NCI-H2081 (cell line): ENCODE measurements at places on chromosomes 3 and 15.

- DNase-seq: peak; percentile 44
These were observed 697.7 kb downstream of the TUSC7 start for GRCh38 chr3:117407317-117407716.

- no peak for DNase-seq
These were observed 129.7 kb upstream of the SMAD3 start for GRCh38 chr15:66935688-66936087.

GRCh38 chr15:53976844-53977392 is 1.3 kb upstream of the UNC13C start:
- no peak for DNase-seq

DNA sequence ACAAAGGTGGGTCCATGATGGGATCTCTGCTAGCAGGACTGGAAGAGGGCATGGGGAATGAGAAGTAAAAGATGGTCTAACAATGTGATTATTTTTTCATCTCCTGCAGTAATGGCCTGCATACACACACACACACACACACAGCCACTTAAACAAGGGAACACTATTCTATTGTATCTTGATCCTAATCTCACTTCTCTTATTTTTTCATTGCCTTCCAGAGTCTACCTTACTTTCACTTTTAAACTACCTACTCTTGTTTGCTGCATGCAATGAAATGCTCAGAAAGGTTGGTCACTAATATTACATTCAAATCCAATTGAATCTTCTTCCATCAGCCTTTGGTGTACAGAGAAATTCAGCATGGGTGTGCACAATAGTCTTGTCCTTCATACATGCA is 853.8 kb downstream of the IGSF11 start:
- no peak for DNase-seq

- DNase-seq: no peak
These were observed 949 bp upstream of the MITF start for GRCh38 chr3:69738315-69738714.

- no peak for DNase-seq
These were observed 8.1 kb downstream of the ARIH2 start for GRCh38 chr3:48926425-48927392.

DNA sequence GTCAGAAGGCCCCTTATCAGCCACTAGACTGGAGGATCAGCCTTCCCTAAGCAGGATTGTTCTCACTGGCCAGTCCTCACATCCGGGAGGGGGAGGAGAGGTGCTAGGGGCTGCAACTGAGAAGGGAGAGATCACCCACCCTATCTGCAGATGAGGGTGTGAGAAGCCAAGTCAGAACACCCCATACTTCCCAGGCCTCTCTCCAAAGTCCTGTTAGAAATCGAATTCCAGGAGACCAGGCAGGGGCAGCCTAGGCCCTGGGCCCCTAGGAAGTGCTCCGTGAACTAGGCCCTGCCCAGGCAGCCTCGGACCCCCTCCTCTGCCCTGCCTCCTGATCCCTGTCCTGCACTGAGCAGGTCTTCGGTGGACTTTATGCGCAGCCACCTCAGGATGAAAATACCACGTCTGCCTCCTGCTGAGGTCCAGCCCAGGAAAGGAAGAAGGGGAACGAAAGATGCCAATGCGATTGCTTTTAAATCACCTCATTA is 933 bp downstream of the DZIP1L start:
- no peak for DNase-seq

GRCh38 chr3:143237077-143237627 is 117.6 kb downstream of the CHST2 start:
- no peak for DNase-seq

DNA sequence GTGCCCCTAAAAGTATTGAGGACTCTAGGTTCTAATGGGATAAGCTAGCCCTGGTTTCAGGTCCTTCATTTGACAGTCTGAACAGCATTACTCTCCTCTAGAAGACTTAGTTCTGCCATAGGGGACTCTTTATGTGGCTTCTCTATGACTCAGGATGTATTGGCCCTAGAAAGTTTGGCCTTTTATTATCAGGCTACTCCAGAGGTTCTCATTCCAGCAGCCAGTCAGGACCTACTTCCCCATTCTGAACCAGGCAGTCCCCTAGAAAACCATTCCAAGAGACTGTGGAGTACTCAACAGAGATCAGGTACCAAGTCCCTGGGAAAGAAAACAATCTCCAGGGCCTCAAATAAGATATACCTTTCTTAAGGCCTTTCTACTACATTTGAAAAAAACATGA is 157.9 kb upstream of the TSPAN3 start:
- no peak for DNase-seq

GRCh38 chr15:88791637-88792036 is 11.6 kb upstream of the ACAN start:
- DNase-seq: no peak

DNA sequence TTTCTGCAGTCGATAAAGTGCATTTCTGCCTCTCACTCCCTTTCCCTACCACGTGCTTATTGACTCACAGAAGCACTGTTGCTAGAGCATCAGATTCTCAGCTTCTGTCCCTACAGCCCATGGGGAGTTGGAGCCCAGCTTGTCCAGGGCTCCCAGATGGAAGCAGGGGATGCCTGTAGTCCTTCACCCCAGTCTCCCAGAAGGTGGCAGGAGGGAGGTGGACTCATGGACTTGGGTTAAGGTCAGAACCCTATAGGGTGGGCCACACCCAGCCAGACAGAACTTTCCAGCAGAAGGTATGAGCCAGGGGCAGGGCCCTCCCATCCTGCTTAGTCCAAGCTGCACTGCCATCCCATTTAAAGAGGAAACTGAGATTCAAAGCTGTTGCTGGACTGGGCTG is 33.1 kb upstream of the SEMA3F start:
- no peak for DNase-seq

GRCh38 chr15:70507772-70508371 is 255.5 kb downstream of the UACA start:
- no peak for DNase-seq

GRCh38 chr15:90059208-90059985 is 42.9 kb downstream of the IDH2 start:
- DNase-seq: no peak

DNA sequence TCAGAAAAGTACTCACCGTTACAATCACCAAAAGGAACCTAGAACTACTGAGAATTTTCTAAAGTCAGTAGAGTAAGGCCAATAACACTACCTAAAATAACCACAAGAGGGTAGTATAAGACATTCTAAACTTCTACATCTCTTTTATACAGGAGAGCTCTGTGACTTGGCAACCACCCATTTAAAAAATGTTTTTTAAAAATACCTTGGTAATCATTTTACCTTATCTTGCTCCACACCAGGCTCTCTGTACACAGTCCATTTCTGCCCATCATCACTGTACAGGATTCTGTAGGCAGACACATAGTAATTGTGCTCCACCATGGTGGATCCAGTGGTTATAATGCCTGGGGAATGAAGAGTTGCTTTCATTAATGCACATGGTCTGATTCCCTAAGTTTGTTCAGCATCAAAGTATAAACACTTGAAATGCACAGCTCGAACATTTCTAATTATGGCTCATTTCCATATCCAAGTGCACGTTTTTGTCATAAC is 54.5 kb downstream of the ST3GAL6 start:
- peak; percentile 12 for DNase-seq

DNA sequence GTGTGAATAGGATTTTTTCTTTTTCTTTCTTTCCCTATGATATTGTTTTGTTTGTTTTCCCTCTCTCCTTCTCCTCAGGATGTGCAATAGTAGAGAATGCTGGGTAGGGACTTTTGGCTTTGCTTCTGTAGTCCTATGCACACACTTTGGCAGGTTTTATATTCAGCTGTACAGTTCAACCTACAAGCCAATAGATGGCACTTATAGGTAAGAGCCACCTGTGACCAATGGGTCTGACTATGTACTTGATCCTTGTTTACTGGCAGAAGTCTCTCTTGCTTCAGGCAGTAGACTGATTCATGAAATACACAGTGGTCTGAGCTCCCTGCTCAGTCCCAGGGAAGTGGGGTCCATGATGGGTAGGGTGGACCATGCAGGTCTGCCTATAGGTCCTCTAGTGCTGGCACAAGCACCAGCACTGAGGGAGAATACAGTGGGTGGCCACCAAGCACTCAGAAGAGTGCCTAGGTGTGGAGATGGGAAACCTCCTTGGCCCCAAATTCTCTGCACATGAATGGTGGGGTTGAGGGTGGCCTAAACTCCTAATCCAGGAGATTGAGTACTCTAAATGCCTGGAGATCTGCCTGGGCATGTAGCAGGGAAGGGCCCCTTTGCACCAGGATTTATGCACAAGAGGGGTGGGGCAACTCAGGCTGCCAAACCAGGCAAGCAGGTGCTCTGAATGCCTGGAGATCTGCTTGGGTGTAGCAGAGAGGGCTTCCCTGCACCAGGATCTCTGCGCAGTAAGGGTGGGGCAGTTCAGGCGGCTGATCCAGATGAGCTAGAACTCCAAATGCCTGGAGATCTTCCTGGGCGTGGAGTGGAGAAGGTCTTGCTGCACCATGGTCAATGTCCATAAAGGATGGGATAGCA is 176.1 kb downstream of the DOCK3 start:
- DNase-seq: no peak

GRCh38 chr15:29452881-29453731 is 183.5 kb upstream of the NSMCE3 start:
- peak; percentile 13 for DNase-seq

GRCh38 chr15:33915571-33916407 is 52.5 kb upstream of the CHRM5 start:
- DNase-seq: peak; percentile 1

DNA sequence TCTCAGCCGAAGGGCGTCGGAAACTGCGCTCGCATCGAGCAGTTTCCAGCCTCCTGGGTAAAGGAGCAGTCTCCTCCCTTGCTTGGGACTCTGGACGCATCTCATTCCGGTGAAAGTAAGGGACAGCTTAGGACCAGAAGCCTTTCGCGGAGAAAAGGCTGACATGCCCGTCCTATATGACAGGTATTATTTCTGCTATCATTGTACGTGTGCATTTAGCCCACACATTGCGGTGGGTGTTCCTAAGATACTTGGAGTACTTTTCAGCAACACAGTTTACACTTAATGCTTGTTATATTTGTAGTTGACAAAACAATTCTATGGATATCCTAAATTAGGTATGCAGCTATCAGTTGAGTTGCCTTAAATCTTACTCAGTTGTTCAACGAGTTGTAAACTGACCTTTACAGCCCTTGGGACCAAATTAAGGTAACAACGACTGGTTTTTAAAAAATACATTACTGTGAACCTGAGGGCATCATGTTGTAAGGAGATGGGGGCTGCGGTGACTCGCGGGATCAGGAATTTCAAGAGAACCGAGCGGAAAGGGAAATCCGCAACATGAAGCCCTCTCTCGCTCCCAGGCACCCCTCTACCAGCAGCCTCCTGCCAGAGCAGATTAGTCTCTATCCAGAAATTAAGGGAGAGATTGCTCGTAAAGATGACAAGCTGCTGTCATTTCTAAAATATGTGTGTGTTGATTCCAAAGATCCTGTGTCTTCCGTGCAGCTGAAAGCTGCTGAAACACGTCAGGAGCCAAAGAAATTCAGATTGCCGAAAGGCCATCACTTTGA is 632 bp upstream of the COPS2 start:
- DNase-seq: no peak

DNA sequence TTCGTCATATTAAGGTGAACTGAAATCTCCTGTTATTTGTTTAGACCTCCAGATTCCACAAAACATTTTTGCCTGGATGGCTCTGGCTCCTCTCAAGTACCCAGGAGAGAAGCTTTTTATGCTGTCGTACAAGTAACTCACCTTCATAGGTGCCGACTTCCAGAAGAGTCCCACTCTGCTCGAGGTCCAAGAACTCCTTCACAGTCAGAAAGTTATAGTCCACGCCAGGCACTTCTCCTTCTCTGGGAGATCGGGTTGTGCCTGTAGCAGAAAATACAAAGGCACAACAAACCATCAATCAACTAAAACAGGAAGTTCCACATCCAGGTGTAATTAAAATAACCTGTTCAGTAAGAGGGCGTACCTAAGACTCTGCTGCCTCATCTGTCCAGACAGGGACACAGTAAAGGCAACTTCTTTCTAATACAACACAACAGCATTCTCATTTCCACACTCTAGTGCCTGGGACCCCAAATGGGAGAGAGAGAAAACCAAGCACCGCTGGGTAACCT is 545.3 kb downstream of the MAGI1 start:
- DNase-seq: no peak

GRCh38 chr3:101779047-101779821 is at the start of gene NXPE3:
TSS of gene NXPE3 (plus strand) at chr3:101779211. CDS start at chr3:101785597, 6,386 bp downstream.
- peak; percentile 83 for DNase-seq

- no peak for DNase-seq
These were observed 12.5 kb upstream of the MGLL start for GRCh38 chr3:127834771-127835170.

DNA sequence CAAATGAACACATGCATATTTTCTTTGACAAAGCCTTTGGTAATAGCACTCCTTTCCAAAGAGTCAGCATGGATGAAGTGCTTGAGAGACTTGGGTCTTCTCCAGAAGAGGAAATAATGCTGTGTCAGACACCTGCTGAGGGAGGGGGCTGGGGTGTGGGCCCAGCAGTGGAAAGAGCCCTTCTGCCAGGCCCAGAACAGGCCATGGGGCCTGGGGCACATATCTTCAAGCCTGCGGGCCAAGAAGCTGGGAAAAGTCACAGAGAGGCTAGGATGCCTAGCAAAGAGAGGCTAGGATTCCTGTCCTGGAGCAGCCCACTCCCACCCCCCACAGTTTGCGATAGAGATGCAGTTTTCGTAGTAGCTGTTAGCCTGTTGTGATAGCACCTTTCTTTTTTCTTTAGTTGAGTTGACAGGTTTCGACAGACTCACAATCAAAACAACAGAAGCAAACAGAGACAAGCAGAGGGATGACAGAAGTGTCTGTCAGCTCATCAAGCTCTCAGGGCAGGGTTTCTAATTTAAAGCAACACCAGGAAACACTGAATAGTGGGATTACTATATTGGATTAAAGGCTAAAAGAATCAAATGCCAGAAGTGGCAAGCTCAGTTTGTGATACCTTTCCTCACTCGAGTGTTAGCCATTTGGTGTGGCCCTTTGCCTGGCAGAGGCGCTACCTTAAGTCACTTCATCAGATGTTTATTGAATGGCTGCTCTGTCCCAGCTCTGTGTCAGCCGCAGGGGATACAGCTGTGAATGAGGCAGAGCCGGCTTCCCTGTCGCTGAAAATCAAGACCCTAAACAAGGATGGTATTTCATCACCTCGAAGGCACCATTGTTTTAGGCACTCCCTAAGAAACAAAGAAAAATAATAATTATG is 19.0 kb downstream of the CMTM7 start:
- DNase-seq: no peak

GRCh38 chr3:70506775-70507174 is 194.3 kb upstream of the MDFIC2 start:
- DNase-seq: no peak

- DNase-seq: no peak
These were observed 215.6 kb downstream of the RPLP1 start for GRCh38 chr15:69668039-69668705.

- DNase-seq: peak; percentile 20
These were observed 26.6 kb downstream of the ILDR1 start for GRCh38 chr3:121995161-121996137.
